Breast epithelium (tissue), 4 donors: ENCODE measurements at places on chromosomes 16 and 17.
A peak's percentile ranks its signal among the peaks of the same experiment; 100 is the strongest.

- no peak overlapping the region for H3K27ac ChIP-seq
- no peak overlapping the region for H3K4me3 ChIP-seq
- H3K4me1 ChIP-seq = no peaks in the 10 kb centered on the region
Measured at GRCh38 chr16:80176114-80176513, 364.7 kb upstream of the DYNLRB2 start.

DNA sequence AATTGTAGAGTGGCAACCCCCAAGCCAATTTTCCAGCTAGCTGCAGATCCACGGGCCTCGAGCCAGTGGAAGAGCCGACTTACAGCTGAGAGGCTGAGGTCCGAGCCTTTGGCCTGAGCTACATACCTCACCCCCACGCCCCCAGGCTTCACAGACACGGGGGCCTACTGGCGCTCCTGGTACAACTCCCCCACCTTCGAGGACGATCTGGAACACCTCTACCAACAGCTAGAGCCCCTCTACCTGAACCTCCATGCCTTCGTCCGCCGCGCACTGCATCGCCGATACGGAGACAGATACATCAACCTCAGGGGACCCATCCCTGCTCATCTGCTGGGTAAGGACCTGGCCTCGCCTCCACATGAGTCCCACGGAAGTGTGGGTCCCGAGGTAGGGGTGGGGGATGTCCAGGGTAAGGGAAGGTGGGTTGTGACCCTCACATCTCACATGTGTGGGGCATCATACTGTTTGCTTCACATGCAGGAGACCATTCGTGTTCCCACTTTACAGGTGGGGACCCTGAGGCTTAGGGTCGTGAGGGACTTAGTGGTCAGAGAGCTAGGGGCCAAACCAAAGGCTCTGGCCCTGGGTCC lies 3.4 kb downstream of the ACE start:
- H3K4me1 ChIP-seq = peaks cover 13% of the 10 kb centered on the region
- no peak overlapping the region for H3K4me3 ChIP-seq
- H3K27ac ChIP-seq = no peak overlapping the region
- no peaks in the 10 kb centered on the region for H3K36me3 ChIP-seq

DNA sequence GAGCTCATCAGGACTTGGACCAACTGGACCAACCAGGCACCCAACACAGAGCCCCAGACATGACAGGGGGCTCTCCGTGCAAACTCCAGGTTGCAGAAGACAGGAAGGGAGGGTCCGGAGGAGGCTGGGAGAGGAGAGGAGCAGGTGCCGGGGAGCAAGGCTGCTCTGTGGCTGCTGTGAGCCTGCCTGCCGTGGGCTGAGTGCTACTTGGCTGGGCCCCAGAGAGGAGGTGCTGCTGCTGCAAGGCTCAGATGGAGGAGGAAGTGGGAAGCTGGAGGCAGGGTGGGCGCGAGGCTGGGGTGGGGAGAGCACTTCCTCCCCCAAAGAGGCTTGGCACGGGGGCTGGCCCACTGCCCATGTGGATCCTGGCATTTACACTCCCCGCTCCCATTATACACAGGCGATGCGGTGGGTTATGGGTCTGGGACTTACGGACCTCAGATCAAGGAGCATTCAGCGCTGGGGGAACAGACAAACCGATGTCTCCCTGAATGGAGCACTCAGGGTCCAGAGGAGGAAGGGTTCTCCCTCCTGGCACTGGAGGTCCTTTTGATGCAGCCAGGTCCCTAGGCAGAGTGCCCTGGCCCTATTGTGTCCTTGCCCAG lies 15.9 kb downstream of the EPOP start:
- H3K36me3 ChIP-seq = no peaks in the 10 kb centered on the region
- H3K27ac ChIP-seq = no peak overlapping the region
- H3K4me3 ChIP-seq = peak overlapping the region; percentile 35

DNA sequence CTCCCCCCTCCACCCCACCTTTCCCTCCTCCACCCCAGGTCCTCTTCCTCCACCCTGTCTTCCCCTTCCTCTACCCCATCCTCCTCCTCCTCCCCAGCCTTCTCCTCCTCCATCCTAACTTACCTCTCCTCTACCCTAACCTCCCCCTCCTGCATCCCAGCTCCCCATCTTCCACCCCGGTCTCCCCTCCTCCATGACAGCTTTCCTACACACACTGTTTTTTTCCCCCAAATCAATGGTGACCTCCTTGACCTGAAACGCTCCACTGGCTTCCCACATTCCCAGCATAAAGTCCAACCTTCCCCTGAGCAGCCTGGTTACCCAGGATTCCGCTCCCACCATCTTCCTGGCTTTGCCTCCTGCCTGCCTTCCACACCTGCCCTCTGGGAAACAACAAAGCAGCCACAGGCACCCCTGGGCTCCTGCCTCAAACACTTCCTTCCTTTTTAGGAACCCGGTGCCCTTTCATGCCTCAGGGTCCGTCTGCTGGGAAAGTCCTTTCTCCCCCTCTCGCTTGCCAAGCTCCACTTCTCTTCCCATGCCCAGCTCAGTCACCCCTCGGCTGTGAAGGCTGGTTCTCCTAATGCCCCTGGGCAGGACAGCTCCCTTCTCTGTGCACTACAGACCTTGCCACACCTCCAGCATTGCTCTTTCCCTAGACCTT lies 2.1 kb downstream of the RGS9 start:
- H3K27me3 ChIP-seq = no peaks in the 10 kb centered on the region
- no peak for DNase-seq
- H3K4me3 ChIP-seq = no peak overlapping the region

- no peaks in the 10 kb centered on the region for H3K4me1 ChIP-seq
- no peak overlapping the region for H3K27ac ChIP-seq
Measured at GRCh38 chr16:89036776-89037175, 56.9 kb upstream of the ACSF3 start.

DNA sequence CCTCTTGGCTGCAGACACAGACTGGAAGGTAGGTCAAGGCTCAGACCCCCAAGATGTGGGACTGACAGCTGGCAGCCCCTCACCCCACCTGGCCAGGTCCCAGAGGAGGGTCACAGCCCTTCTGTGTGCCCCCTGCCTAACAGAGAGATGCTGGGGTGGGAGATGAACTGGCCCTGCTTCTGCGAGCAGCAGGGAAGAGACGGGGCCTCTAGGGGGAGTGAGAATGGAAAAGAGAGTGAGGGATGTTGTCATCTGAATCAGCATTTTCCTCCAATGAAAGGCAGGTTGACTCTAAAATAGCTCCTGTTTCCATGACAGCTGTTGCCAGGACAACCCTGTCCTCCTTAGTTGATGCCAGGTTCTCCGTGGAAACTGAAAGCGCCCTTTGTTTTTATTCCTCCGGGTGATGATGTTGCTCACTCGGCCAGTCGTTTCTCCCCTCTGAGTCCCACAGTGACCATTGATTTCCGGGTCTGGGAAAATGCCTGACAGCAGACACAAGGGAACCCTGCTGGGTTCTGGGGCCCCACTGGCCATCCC lies 4.9 kb upstream of the NDRG4 start:
- DNase-seq = peak; percentile 68
- no peaks in the 10 kb centered on the region for H3K27me3 ChIP-seq
- H3K27ac ChIP-seq = no peak overlapping the region
- H3K4me1 ChIP-seq = no peaks in the 10 kb centered on the region
- no peaks in the 10 kb centered on the region for H3K36me3 ChIP-seq

- H3K4me1 ChIP-seq = no peaks in the 10 kb centered on the region
- H3K36me3 ChIP-seq = no peaks in the 10 kb centered on the region
- no peak overlapping the region for H3K4me3 ChIP-seq
- no peak overlapping the region for H3K27ac ChIP-seq
- H3K27me3 ChIP-seq = no peaks in the 10 kb centered on the region
Measured at GRCh38 chr17:1376061-1376460, 24.0 kb downstream of the YWHAE start.

- peak overlapping the region; percentile 52 for H3K27ac ChIP-seq
- H3K36me3 ChIP-seq = no peaks in the 10 kb centered on the region
- no peak overlapping the region for H3K4me3 ChIP-seq
- H3K27me3 ChIP-seq = no peaks in the 10 kb centered on the region
- no peak for DNase-seq
- no peaks in the 10 kb centered on the region for H3K4me1 ChIP-seq
Measured at GRCh38 chr17:9986754-9987382, 81.8 kb upstream of the RCVRN start.

GRCh38 chr16:19304750-19305149 lies 19.2 kb downstream of the CLEC19A start:
- H3K27me3 ChIP-seq = no peaks in the 10 kb centered on the region
- no peak for DNase-seq
- H3K4me1 ChIP-seq = no peaks in the 10 kb centered on the region
- H3K4me3 ChIP-seq = no peak overlapping the region
- H3K27ac ChIP-seq = no peak overlapping the region

DNA sequence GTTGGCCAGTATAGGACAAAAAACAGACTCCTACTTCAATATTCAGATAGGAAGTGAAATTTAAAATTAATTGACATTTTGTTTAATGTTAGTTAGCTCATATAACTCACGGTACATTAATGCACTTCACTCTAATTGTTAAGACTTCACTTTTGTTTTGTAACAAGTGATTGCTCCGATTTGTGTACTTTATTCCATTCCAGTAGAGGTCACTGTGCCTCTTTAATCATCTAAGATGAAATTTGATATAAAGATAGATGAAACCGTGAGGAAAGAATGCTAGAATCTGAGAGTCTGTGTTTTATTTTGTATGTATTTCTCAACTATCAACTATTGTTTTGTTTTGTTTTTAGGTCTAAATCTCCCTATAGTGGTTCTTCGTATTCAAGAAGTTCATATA lies 29.0 kb downstream of the RBBP6 start:
- H3K27ac ChIP-seq = no peak overlapping the region
- no peak for DNase-seq
- no peak overlapping the region for H3K4me3 ChIP-seq

DNA sequence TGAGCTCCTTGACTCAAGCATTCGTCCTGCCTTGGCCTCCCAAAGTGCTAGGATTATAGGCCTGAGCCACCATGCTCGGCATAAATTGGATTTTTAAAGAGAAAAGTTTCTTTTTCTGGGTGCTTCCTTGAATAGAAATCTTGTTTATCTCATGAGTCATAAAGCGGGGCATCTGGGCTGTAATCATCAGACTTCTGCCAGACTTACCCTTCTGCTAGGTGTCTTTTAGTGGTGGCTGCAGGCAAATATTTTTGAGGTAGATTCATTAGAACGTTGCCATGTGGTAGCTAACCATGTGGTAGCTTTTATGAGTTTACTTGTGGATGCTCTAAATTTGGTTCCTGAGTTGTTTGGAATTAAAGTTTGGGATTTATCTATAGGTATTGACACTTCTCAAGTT lies 13.4 kb downstream of the PGS1 start:
- H3K4me3 ChIP-seq = no peak overlapping the region
- DNase-seq = no peak
- H3K27me3 ChIP-seq = no peaks in the 10 kb centered on the region
- no peaks in the 10 kb centered on the region for H3K4me1 ChIP-seq
- no peaks in the 10 kb centered on the region for H3K36me3 ChIP-seq
